ENCODE measurements at places on chromosomes 2 and 18.

DNA sequence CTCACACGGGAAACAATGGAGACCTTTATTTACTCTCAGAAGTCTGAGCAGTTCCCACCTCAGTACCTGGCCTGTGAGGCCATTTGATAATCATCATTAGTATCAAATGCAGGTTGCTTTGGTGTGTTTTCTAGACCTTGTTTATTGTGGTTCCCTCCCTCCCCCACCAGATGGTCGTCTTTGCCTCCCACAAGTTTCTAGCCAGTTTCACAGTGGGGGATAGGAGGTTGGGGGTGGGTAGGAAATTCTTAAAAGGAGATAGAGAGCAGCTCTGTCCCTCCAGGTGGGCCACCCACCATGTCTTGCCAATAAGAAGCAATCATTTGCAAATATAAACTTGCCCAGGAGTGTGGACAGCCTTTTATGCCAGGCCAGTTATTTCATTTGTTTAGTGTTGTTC lies 31.3 kb downstream of the SETBP1 start:
- no peak for DNase-seq

- DNase-seq = no peak
These were observed 50.6 kb downstream of the SLC9A4 start for GRCh38 chr2:102523651-102524050.

- DNase-seq = peak; percentile 57
These were observed at the start of gene EFHD1 for GRCh38 chr2:232633413-232634205. TSS of gene EFHD1 (plus strand) at chr2:232633604. CDS start at chr2:232633705, 101 bp downstream.

- DNase-seq = no peak
These were observed 56.9 kb downstream of the WDSUB1 start for GRCh38 chr2:159229476-159230144.

- DNase-seq = no peak
These were observed 68.2 kb downstream of the UBR3 start for GRCh38 chr2:169895294-169895985.

DNA sequence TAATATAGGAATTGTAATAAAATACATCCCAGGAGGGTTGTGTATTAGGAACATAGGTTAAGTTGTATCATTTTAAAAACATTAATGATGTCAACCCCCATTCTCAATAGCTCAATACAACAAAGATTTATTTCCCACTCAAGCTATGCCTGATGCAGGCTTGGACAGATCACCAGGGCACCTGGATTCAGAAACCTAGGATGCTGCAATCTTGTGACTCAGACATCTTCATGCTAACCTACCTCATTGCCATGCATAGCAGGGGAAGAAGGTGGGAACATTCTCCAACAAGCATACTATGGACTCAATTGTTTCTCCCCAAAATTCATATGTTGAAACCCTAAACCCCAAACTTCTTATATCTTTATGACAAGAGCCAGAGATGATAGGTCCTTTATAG lies 244.2 kb downstream of the CD226 start:
- DNase-seq = no peak

DNA sequence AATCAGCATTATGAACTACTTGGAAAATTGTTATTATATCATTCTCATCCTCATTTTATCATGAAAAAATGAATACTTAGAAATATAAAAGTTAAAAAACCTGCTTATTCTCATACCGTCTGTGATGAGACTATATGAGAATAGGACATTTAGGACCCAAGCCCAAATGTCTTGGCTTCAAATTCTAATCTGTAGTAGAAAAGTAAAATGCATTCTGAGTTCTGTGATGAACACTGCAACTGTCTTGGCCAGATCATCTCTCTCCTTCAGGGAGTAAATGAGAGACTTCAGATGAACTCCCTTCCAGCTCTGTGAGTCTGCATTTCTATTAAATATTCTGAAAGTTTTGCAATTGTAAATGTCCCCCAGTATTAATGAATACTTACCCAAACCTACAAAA lies 940.7 kb upstream of the KLHL29 start:
- DNase-seq = no peak

DNA sequence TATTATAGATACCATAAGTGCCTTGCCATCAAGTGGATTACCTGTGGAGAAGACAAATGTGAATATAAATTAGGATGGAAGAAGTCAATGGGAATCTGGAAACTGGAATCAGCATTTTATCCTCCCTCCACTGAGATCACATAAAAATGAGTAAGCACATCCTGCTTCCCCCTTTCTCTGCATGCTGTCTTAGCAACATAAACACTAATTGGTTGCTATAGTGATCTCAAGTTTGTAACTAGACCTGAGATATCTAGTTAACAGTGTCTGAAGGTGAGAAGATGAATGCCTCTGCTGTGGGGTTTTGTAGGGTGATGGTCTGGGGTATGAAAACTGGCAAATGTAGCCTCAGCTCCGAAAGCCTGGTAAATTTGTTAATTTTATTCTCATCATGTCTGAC lies 1357.5 kb upstream of the CELF4 start:
- DNase-seq = no peak

DNA sequence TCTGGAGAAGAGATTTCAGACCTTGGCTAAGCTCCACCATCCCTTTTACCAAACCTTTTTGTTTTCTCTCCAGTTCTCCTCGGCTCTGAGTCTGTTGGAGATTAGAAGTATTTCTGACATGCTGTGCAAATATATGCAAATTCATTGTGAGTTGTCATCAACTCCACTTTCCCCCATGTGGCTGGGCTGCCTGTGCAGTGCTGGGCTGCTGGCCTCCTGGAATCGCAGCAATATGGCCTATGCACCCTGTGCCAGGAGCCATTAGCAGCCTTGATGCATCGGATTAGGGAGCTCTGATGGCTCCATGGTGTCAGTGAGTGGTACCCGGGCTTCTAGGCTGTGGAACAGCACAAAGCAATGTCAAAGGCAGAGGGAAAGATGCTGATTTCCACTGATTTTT lies 80.0 kb downstream of the GPR39 start:
- peak; percentile 36 for DNase-seq

- DNase-seq = no peak
These were observed 62.8 kb upstream of the RNF152 start for GRCh38 chr18:61955644-61956043.

DNA sequence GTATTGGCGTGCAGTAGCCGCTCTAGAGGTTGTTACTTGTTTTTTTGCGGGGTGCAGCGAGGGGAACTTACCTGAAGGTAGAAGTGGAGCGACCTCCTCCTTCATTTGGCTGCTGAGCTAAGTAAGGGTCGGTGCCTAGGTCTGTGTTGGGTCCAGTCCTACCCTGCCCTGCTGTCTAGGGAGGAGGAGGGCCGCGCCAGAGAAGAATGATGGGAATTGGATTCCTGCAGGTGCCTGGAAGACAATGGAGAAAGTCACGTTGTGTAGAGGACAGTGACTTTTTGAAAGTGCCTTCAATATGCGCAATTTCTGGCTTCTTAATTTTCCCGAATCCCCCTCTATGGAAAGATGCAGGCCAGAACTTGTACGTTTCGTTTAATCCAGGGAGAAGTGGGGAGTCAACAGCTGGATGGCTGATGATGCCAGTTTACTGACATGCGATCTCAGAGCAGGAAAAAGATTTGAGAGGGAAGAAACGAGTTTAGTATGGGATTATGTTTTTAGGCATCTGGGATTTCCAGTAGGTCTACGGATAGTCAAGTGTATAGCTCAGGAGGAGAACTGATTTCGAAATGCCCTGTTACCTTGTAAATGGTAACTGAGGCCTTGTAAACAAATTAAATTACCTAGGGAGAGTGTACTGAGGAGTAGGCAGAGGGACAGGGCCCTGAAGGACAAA lies 653 bp downstream of the MRPS9 start:
- DNase-seq = peak; percentile 24

GRCh38 chr2:40279001-40279400 lies 172.9 kb downstream of the SLC8A1 start:
- no peak for DNase-seq

GRCh38 chr2:42653908-42654445 lies 85.5 kb downstream of the MTA3 start:
- no peak for DNase-seq

DNA sequence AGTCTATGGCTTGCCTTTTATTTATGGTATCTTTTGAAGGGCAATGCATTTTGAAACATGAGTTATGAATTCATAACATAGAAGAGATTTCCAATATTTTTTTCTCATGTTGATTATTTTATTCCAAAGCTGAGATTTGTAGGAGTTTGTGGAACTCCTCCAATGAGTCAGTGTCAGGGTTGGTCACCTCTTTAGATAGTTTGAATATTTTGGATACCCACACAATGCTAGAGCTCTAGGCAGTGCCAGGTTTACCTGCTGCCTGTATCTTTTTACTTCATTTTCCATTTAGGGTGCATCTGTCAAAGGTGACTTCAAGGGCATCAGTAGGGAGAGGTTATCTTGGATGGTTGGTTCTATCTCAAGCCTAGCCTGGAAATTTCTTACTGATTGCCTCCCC lies 152.7 kb downstream of the CERS6 start:
- DNase-seq = no peak

DNA sequence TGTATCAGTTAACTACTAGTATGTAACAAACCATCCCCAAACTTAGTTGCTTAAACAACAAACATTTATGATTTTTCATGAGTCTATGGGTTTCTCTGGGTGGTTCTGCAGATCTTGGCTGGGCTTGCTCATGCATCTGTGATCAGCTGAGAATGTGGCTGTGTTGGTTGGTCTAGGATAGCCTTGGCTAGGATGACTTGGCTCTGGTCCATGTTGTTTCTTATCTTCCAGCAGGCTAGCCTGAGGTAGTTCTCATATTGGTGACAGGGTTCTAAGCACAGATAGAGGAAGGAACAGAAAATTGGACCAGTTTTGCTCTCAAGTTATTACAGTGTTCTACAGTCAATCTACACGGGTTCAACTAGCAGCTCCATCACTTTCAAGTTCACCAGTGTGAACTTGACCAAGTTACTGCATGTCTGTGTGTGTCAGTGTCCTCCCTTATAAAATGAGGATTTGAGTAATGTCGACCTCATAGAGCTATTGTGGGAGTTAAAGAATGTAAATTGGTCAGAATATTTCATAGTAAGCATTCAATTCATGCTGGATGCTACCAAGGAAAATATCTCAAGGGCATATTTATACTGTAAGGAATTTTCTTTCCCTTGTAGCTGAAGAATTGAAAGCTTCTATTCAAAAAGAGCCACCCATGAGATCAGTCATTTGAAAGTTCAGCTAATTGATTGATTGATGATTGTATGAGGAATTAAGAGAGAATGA lies 65.3 kb downstream of the MYO3B start:
- DNase-seq = no peak

Measured in cerebellar cortex (tissue), 1 donor.